ENCODE measurements at places on chromosomes 3 and 15.

DNA sequence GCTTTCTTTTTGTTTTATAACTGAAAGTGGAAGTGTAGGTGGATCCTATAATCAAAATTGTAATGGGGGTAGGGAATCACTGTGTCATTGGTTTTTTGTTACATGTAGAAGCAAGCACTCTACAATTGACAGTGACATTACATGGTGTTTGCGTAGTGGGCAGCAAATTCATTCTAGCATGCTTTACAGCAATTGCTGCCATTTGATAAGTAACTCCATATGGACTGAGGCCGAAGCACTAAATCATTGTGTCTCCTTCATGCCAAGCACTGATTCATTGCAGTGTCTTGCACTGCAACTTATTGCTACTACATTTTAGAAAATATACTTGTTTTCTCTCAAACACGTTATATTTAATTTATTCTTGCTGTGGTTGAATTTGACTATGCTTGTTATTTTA lies 933.9 kb downstream of the NSUN3 start:
- DNase-seq, result no peak

GRCh38 chr3:9914011-9914410 lies 2.9 kb upstream of the IL17RC start:
- no peak for DNase-seq

DNA sequence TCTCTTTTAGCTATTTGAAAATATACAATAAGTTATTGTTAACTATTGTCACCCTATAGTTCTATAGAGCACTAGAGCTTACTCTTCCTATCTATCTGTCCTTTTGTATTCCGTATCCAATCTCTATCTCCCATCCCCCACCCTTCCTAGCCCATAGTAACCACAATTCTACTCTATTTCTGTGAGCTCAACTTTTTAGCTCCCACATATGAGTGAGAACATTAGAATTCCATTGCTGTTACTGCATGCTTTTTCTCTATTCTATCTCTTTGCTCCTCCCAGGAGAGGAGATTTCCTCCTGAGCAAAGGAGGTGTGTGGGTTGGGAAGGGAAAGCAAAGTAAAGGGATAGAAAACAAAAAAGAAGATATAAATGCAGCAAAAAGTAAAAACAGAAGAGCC lies 105.6 kb upstream of the SLC4A7 start:
- DNase-seq, result no peak

GRCh38 chr3:195069501-195070251 lies 201.3 kb downstream of the XXYLT1 start:
- no peak for DNase-seq

DNA sequence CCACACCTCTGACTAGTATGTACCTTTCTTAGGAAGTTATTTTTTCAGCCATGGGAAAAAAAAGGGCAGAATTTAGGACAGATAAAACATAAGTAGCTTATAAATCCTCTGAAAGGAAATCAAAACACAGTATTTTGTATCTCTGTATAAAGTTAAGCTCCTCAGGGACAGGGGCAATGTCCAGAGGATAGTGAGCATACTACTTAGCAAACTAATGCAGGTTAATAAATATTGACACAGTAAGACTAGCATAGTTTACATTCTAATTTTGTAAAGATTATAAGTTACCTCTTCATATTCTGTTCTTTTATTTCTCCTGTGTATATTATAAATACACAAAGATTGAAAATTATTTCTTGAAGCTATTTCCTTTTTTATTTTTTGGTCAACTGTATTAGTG lies 2.1 kb downstream of the UBE3A start:
- DNase-seq, result no peak

- DNase-seq, result peak; percentile 41
Observed at GRCh38 chr3:12729051-12729651, 29.9 kb downstream of the TMEM40 start.

- no peak for DNase-seq
Observed at GRCh38 chr3:180631317-180631716, 29.4 kb downstream of the TTC14 start.

DNA sequence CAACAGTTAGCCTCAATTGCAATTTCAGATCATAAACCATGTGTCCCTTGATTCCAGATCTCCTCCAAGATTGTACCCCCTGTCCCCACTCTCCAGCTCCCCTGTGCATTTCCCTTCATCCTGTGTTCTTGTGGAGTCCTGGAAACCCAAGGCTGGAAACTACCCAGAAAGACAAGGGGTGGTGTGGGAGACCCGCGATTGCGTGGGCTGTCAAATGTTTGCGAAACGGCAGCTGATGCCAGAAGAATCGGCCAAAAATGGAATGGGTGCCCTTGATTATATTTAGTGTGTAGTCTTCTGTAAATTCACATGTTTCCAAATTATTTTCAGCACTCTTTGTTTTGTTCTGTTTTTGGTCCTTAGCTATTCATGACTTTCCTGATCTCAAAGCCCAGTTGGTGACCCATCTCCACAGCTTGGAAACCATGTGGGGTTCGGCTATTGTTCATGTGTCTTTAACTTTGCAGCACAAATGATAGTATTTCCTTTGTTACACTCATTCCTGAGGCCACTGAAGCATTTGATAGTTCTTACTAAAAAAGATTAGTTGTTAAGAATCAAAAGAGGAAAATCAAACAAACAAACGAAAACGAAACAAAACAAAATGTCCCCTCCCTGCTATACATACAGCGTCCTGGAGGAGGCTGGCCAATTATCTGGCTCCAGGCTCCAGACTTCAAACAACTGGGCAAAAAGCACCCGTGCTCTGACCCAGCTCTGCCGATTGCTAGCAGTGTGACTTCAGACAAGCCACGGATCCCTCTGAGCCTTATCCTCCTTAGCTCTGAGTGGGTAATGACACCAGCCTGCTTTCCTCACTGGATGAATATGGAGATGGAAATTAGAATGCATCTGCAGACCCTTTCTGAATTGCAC lies 120.9 kb downstream of the CACNA2D3 start:
- DNase-seq, result no peak

- no peak for DNase-seq
Observed at GRCh38 chr3:139105154-139105702, 60.5 kb upstream of the PRR23C start.

DNA sequence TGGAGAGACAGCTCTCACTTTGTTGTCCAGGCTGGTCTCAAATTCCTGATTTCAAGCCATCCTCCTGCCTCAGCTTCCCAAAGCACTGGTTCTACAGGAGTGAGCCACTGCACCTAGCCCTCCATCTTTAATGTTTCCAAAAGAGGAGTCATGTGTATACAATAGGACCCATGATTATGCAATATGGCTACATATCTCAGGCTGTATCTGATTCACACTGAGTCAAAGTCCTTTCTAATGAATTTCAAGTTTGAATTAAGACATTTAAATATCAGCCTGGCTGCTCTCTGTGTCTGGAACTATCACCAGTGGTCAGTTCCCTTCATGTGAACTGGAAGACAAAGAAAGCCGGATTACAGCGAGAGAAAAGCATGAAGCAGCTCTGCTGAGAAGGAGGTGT lies 90.5 kb downstream of the MINAR1 start:
- DNase-seq, result no peak

- no peak for DNase-seq
Observed at GRCh38 chr3:90054311-90054710, 946.9 kb downstream of the EPHA3 start.

DNA sequence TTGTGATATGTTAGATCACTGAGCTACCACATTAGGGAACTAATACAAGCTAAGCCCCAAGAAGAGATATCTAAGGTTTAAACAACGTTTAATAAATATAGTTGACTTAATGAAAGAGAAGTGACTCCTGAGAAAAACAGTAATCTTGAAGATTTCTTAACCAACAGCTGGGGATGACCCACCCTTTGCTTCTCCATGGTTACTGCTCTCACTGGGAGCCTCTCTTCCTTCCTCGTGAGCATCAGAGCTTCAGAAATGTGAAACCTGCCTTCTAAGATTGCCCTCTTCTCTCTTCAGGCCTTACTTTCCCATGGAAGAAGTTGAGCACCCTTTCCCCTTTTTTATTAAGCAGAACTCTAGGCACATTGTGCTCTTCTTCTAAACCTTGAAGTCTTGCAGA lies 132.2 kb upstream of the NR2E3 start:
- no peak for DNase-seq
